Body of pancreas (tissue), 4 donors: ENCODE measurements at places on chromosomes 13 and 19. TPM values are rescaled to one million over a fixed set of nuclear protein-coding genes. Genes with fewer than 3 reads are reported as not detected.

IGFL3 gene
- total RNA-seq = not detected

GRCh38 chr13:70784207-70784989, 676.1 kb upstream of the KLHL1 start:
- no peak for DNase-seq

BAX gene
- total RNA-seq = 15.3 TPM

LHB gene
- total RNA-seq = not detected

POP4 gene
- 12.2 TPM for total RNA-seq

DACT3 gene
- total RNA-seq = 4.4 TPM

DNA sequence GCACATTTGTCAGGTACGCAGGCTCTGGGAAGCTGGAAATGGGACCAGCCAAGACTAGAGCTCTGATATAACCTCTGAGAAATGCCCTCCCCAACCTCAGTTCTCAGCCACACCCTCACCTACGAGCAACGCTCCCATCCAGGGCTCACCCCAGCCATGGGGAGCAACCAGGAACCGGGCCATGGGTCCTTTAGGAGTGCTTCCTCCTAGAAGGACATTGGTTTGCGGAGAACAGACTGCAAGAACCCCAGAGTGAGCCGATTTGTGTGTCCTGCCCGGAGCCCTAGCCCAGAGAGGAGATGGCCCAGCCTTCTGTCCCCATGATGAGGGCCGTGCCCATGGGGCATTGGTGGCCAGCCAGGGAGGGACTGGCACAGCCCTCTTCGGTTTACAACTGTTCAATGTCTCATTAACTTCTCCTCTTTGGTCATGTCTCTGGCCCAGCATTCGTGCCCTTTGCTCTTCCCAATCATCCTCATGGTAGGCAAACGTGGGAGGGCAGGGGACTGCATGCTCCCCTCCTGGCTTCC, 32.9 kb upstream of the IGSF23 start:
- DNase-seq = no peak

- DNase-seq = no peak
These were observed 6.4 kb downstream of the LYL1 start for GRCh38 chr19:13095934-13096927.

DNA sequence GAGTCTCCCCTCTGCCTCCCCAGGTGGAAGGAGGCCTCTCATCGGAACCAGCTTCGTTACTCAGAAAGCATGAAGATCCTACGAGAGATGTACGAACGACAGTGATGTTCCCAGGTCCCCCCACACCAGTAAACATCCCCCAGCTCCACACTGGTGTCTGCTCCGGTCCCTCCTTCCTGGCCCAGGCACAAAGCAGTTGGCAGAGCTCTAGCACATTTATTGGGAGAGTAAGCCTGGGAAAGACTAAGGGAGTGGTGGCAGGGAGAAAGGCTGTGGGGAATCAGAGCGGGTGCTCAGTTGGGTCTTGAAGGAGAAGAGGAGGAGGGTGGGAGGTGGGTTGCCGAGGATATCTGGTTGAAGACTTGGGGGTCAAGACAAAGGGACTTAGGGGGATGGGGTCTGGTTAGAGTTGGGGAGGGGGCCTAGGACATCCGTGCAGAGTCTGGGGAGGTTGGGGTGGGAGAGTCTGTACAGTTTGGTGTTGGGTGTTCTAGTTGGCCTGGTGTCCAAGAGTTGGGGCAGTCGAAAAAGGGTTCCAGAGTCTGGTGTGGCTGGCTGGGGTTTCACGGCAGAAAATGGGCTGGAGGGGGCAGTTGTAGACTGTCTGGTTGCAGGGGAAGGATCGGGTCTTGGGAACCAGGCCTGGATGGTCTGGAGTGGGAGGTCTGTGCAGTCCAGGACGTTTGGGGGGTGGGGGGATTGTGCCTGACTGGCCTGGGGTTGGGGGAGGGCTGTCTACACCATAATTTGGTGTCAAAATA, 2.3 kb downstream of the HSPB6 start:
- DNase-seq = no peak

GRCh38 chr19:45973553-45974338, at the start of gene NOVA2:
TSS of gene NOVA2 (minus strand) at chr19:45973865. CDS start at chr19:45973351, 514 bp downstream.
- peak; percentile 35 for DNase-seq

DNA sequence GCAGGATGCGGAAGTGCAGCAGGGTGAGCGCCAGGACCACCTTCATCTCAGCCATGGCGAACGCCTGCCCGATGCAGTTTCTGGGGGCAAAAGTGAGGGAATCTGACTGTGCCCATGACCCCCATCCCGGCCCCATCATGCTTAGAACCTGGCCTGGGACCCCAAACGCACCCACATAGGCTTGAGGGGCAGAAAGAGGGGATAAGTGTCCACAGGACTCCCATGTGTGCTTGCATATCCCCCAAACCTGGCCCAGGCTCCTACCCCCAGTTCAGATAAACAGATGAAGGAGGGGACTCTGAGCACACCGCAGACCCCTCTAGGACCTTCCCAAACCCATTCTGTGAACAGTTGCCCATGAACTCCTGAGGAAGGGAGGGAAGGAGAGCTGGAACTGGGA, 16.0 kb upstream of the CYP4F2 start:
- DNase-seq = no peak

GRCh38 chr13:30895773-30896172, 10.3 kb upstream of the MEDAG start:
- peak; percentile 45 for DNase-seq

- peak; percentile 1 for DNase-seq
These were observed 130.6 kb upstream of the SOX1 start for GRCh38 chr13:111936267-111936925.

DNA sequence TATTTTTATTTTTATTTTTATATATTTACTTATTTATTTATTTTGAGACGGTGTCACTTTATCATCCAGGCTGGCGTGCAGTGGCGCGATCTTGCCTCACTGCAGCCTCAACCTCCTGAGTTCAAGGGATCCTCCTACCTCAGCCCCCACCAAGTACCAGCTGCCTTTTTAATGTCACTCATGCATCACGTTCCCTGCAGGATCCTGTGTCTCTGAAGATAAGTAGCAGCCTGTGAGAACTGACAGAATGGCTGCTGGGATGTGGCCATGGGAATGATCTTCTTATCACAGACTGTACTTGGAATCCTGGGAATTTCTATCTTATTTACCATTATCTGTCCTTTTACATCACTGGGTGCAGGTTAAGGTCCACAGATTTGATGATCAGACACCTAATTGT, 9.2 kb upstream of the ZNF761 start:
- DNase-seq = no peak

GGN gene
- total RNA-seq = not detected

DNA sequence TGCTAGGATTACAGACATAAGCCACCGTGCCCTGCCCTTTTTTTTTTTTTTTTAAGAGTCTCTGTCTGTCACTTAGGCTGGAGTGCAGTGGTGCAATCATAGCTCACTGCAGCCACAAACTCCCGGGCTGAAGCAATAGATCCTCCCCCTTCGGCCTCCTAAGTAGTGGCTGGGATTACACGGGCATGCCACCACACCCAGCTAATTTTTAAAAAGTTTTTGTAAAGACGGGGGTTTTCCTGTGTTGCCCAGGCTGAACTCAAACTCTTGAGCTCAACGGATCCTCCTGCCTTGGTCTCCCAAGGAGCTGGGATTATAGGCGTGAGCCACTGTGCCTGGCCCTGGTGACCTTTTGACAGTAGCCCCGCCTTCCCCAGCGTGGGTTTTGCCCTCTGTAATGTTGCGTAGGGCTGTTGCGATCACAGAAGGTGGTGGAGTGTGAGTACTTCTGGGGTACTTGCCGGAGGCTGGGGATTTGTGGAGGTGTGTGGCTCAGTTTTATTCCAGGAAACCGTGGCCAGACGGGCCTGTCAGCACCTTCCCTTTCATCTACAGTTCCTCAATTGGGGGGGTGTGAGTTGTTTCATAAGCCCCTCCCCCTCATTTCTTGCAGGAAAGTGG, 11.6 kb upstream of the RETN start:
- DNase-seq = peak; percentile 52

ZNF443 gene
- 3.6 TPM for total RNA-seq

DNA sequence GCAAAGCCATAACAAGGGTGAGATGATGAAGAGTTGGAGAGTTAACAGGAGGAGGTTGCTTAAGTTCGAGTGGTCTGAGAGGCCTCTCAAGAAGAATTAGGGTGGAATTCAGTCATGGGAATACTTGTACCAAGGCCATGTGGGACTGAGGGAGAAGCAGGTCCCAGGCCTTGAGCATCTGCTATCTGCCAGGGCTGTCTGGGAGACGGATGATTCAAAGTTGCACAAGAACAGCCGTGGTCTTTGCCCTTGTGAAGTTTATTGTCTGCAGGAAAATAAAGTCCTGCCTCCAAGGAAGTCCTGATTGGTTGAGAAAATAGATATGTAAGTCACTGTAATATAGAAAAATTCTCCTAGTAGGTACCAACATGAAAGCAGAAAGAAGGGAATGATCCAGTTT, 178.8 kb upstream of the RFC3 start:
- DNase-seq = peak; percentile 42

- no peak for DNase-seq
These were observed 3.6 kb upstream of the ADAMTSL5 start for GRCh38 chr19:1516395-1516753.

DNA sequence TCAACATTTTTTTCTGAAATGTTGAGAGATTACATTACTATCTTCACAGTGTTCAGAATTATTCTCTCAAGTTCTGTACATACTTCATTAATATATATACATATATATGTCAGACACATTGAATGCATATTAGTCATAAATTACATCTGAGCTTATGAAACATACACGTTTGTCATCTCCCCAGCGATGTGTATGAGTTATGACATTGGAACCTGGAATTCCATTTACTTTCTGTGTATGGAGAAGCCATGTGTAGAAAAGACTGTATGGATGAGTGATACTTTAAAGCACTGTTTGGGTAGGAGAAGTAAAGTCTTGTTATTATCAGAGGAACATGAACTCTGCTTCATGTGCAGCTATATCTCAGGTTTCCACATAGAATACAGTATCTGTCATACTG, 167.2 kb downstream of the FGF14 start:
- DNase-seq = no peak

PSG1 gene
- total RNA-seq = not detected

DNA sequence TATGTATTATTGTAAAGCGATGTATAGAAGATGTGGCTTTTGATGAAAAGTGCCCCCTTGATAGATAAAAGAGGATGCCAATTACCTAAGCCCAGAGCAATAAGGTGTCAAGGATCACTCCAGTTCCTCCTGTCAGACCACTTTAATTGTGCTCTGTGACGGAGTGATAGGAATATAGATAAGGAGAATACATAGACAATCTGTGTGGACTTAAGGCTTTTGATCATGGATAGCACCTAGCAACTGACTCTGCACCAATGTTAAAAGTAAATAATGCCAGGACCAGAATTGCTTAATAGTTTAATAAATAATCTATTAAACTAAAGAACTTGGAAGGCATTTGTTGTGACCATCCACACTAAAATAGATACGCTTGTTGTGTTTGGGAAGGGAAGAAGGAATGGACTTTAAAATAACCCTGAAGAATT, 390.7 kb upstream of the ARGLU1 start:
- no peak for DNase-seq

DNA sequence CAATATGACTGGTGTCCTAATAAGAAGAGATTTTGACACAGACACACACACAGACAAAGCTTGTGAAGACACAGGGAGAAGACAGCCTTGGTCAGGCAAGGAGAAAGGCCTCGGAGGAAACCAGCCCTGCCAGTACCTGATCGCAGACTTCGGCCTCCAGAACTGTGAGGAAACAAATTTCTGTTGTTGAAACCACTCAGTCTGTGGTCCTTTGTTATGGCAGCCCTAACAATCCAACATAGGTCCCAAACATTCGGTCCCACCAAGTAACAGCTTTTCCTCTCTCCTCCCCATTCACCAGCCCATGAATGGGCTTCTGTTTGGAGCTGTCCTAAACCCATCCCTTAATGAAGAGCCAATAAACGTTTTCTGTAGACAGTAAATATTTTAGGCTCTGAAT, 36.4 kb upstream of the UBAC2 start:
- DNase-seq = no peak

GRIK5 gene
- total RNA-seq = 5.9 TPM

DNA sequence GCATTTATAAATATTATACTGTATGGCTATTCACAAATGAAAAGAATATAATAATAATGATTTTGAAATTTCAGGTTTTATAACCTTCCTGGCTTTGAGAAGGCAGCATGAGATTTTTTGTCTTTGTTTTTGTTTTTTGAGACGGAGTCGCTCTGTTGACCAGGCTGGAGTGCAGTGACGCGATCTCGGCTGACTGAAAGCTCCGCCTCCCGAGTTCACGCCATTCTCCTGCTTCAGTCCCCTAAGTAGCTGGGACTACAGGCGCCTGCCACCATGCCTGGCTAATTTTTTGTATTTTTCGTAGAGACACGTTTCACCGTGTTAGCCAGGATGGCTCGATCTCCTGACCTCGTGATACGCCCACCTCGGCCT, 64.1 kb downstream of the ZNF429 start:
- no peak for DNase-seq

FGF21 gene
- not detected for total RNA-seq

OR7C2 gene
- not detected for total RNA-seq

POSTN gene
- 4.4 TPM for total RNA-seq

DNA sequence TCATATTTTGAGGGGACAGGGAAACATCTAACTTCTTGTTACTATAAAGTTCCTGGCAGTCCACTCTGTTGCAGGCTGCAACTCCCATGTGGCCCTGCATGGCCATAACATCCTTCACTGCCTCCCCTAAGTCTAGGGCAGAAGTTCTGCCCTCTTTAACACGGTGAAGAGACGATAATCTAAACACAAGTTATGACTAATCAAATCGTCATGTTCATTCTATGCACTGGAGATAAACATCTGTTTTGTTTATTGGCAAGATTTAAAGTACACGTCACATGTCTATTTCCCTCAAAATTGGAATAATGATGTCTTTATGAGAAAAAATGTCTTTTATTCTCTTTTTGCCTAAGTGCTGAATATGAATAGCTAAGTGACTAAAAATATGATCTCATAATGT, 1629.4 kb downstream of the PCDH9 start:
- DNase-seq = no peak

DNA sequence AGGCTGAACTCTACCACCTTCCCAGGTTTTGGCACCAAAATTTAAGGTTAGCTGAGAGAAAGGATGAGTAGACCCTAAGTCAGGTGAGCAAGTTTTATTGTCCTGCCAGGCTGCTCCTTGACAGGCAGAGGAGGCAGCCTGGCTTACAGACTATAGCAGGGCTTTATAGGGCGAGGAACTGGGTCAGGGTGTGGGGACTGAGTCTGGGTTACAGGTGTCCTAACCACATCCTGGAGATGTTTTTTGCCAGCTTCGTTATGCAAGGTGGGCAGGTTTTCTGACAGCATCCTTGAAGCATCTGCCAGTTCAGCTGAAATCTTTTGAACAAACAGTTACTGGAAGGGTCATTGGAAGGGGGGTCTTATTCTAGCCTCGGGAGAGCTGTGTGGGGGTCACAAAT, 905.7 kb upstream of the SLITRK5 start:
- DNase-seq = no peak

- no peak for DNase-seq
These were observed 38.1 kb downstream of the RUBCNL start for GRCh38 chr13:46348961-46349360.

COL4A1 gene
- 253 TPM for total RNA-seq

DNA sequence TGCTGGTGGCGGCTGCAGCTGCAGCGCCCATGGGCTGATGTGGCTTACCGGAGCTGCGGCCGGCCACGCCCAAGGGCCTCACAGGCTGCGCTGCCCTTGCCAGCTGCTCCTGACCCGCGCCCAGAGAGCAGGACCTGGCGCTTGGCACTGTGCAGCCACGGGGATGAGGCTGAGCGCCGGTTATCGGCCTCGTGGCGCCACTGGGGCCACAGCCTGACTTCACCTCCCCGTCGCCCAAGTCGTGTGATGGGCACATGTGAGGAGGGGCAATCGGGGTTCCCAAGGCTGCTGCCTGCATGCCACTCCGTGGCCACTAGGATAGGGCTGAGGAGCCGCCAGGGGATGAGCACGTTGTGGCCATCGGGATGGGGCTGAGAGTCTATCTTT, 77.2 kb upstream of the PABPC3 start:
- DNase-seq = no peak

KLHL1 gene
- not detected for total RNA-seq
